GM23338 (cell line): ENCODE measurements at places on chromosomes 5 and 9. TPM values are rescaled to one million over a fixed set of nuclear protein-coding genes. Genes with fewer than 3 reads are reported as not detected.

MLANA gene
- not detected in 2 replicates for total RNA-seq

FOXD4 gene
- 0.31 TPM in 1 of 2 replicates, not detected in the other for total RNA-seq

SPZ1 gene
- not detected in 2 replicates for total RNA-seq

ZNF189 gene
- 10.6 and 13.8 TPM in 2 replicates for total RNA-seq

WHRN gene
- total RNA-seq = 8.9 and 11.2 TPM in 2 replicates

NUDT12 gene
- total RNA-seq = 12.8 and 16.8 TPM in 2 replicates

IFNA1 gene
- not detected in 2 replicates for total RNA-seq

NAIP gene
- total RNA-seq = 4.4 and 7.4 TPM in 2 replicates

C6 gene
- not detected in 2 replicates for total RNA-seq

RANBP17 gene
- total RNA-seq = 53.1 and 92.5 TPM in 2 replicates

UBAP1 gene
- total RNA-seq = 20.7 and 24.9 TPM in 2 replicates

TMED7 gene
- total RNA-seq = 104 and 158 TPM in 2 replicates
